Activated naive CD4-positive, alpha-beta T cell (primary cell): ENCODE measurements at places on chromosomes 16 and 17.

GRCh38 chr17:73593249-73593965 lies 50.8 kb downstream of the SDK2 start:
- no peak for DNase-seq

DNA sequence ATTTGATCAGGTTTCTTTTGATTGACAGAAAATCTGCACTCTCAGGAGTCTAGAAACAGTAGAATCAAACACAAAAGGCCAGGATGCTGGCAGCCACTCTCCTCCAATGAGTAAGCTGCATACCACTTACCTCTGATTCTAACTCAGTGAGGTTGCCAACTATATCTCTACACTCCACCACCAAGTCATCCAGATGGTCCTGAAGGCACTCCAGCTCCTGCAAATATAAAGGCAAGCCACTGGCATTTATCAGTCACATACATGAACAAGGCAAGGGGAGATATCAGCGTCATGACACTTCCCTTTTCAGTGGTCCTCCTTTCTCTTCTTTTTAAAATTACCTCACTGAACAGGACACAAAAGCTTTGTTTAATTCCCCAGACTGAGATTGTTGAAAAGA lies 53.1 kb upstream of the CLEC18B start:
- DNase-seq = no peak

GRCh38 chr16:77049577-77049976 lies 141.4 kb upstream of the MON1B start:
- no peak for DNase-seq

- no peak for DNase-seq
These were observed 5.1 kb downstream of the LDAF1 start for GRCh38 chr16:21163576-21163975.

GRCh38 chr17:45256114-45256966 lies 5.6 kb downstream of the SPATA32 start:
- no peak for DNase-seq

- DNase-seq = no peak
These were observed 189.9 kb downstream of the SEC14L1 start for GRCh38 chr17:77330602-77331081.

DNA sequence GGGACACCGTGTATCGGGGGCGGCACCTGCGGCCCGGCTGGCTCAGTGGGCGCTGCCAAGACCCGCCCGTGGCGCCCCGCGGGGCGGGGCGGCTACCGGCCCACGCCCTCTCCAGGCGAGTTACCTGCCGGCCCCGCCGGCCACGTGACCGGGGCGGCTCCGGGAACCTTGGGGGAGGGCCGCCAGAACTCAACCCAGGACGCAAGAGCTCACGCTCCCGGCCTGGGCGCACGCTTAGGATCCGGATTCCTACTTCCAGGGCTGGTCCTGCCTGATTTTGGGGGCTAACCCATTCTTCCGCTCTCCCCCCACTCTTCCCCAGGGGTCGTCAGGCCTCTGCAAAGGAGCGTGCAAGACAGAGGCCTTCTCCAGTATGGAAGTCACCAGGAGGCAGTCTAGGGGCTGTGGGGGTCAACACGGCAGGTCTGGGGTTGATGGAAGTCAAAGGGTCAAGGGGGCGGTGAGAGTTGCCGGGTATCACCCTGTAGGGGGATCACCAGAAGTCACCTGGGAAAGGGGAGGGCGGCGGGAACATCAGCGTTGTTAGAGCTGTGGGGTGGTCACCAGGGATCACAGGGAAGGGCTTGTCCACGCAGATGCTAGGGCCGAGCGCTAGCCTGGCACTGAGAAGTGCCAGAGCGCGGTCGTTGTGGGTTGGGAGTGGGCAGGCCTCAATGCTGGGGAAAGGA lies 354 bp upstream of the ESRP2 start:
- no peak for DNase-seq

DNA sequence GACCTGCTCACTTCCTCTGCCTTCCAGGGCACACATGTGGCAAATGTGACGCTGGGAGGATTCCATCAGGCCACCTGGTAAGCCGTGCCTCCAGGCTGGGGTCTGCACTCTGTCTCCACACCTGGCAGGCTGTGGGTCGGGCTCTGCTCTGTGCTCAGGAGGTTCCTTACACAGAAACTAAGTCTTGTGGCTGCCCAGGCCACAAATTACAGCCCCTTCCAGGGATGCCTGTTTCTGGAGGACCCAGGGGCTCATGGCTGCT lies 58.2 kb downstream of the RMI2 start:
- no peak for DNase-seq

GRCh38 chr16:80114699-80115098 lies 426.1 kb upstream of the DYNLRB2 start:
- no peak for DNase-seq

- no peak for DNase-seq
These were observed 97.3 kb upstream of the ZNF469 start for GRCh38 chr16:88285514-88285822.

GRCh38 chr16:88329726-88330700 lies 52.7 kb upstream of the ZNF469 start:
- no peak for DNase-seq

DNA sequence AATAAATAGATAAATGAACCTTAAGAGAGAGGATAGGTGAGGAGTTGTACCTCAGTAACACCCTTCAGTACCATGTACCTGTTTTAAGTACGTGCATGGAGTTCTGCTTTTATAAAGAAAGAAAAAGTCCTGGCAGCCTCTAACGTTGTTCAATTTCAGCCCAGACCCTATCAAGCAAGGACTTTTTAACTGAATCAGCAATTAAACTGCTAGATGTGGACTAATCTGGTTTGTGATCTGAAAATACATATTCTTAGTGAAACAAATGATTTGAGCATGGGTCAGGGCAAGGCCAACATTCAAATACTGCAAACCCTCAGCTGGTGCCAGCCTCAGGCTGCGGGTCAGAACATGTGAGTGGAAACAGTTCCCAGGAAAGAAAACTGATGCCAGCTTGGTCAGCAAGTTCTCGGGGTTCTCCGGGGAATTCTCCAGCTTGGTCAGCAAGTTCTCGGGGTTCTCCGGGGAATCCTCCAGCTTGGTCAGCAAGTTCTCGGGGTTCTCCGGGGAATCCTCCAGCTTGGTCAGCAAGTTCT lies 84.5 kb downstream of the MRM3 start:
- DNase-seq = no peak

DNA sequence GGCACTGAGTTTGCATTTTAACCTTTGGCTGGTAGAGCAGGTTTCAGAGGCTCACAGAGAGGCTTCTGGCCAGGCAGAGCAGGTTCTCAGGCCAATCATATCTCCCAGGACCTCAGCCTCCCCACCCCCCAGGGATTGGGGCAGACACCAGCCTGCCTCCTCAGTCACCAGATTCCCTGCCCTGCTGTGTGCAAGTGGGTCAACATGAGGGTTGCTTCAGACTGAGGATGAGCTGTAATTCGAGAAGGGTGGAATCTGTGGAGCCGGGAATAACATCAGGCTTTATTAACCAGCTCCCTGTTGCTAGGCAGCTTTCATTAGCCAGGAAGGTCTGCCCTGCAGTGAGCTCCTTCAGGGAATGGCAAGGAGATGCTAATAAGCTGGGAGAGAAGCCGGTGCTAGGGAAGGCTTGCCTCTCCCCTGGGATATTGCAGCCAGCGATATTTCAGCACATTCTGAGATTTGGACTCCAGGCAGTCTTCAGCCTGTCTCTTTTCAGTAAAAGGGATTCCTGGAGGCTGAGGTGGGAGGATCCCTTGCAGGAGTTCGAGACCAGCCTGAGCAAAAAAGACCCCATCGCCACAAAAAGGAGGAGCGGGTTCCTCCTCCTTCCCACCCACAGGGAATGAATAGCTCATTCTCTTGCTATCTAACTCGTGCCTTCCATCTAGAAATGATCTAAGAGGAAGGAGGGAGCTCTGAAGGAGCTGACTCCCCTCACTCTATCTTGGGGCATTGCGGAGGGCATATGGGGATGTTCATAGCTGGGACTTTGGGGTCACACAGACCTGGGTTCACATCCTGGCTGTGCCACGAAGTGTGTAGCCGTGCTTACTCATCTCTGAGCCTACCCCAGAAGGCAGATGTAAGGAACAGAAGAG lies 10.7 kb downstream of the SGSM2 start:
- DNase-seq = no peak

DNA sequence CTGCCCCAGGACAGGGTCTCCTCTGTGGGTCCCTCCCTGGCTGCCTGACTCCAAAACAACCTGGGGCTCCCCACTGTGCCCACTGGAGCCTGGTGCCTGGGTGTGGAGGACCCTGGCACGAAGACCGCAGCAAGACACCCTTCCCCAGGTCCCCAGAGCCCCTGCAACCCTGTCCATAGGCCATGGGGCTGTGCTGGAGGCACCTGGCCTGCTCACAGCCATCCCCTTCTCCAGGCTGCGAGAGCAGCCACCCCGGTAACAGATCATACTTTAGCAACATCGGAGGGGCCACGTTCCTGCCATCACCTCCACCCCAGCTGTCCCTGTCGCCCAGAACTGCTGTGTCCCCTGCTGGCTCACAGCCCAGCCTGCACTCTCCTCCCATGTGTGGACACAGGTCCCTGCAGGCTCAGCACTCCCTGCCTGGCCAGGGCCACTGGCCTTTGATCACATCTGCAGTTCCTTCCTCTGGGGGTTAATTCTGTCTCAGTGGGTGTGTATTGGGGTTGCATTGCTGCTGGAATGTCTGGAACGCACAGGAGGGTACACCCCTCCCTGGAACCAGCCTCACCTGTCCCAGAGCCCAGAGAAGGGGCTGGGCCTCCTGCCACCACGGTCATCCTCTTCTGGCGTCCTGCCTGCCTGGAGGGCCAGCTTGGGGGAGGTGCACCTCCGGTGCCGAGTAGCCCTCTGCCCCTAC lies 12.2 kb downstream of the PPL start:
- no peak for DNase-seq

DNA sequence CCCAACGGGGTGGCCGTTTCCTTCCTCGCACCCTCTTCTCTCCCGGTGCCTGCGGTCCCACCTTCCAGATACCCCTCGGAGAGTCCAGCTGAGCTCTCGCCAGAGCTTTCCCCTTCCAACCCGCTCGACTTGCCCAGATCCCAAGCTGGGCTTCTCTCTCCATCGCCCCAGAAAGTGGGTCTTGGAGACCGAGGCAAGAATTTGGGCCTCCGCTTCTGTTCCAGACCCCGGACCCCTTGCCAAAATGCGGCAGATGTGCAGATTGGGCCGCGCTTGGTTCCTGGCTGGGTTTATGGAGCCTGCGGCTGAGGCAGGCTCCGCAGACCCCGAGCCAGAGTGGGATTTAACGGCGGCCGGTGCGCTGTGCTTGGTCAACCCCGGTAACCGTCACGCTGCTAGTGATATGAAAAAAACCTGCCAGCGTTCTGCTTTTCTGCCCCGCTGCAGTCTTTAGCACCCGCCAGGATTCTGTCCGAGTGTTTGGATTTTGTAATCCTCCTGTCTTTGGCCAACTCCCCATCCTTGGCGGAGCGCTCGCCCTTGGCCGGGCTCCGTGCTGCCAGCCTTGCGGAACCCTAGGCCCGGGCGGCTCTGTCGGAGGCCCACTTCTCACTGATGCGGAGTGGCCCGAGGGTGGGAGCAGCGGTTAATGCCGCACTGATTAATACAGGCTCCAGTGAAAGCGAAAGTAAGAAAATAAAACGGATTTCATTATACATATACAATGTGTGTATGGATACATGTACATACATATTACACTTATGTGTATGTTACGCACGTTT lies 754 bp upstream of the SLFN11 start:
- DNase-seq = no peak

DNA sequence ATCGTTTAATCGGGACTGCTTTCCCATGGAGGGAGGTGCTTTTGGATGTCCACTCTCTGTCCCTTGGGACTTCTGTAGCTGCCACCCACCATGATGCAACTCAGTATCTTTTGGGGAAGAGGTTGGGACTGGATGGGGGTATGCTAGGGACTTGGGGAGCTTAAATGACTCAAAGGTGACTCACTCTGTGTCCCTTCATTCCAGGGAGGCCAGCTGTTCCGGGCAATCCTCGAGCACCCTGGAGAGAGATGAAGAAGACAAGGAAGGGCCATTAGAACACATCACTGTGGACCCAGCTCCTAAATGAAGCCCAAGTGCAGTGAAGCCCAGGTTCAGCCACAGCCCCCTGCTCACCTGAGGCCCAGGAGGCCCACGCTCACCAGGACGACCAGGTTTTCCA lies 4.6 kb downstream of the COL1A1 start:
- no peak for DNase-seq

DNA sequence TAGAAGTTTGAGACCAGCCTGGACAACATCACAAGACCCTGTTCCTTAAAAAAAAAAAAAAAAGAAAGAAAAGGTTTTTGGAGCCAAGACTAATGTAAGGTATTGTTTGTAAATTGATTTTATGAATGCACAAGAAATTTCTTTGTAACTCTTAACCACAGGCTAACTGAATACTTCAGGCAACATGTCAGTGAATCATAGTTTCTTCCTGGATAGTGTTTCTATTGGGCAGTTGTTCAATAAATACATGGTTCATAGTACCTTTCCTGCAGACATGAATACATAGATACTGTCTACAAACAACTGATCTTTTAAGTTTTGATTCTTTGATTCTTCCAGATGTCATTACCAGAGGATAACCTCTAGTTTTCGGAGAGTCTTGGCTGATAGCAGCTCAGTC lies 11.6 kb downstream of the DDX42 start:
- DNase-seq = no peak

- no peak for DNase-seq
These were observed 45.0 kb downstream of the ESRP2 start for GRCh38 chr16:68190736-68191510.

- DNase-seq = no peak
These were observed 7.8 kb upstream of the ZNF200 start for GRCh38 chr16:3242709-3243108.
